ENCODE measurements at places on chromosomes 7 and 10.

DNA sequence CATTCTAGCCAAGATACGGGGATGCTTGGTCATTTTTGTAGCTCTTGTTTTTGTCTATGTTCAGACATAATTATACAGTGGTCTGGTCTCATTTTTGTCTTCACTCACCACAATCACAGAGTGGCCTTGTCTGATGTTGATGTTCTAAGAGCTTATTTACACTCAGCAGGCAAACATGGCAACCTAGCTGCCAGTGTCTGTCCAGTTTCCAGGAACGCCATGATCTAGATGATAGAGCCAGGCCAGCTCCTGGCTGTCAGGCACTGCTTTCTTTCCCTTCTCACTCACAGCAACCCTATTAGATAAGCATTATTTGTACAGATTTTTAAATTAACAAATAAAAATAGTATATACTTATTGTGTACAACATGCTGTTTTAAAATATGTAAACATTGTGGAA lies 98.6 kb upstream of the PHF14 start:
- DNase-seq, result no peak

- DNase-seq, result peak; percentile 39
These were observed 44.6 kb upstream of the RSBN1L start for GRCh38 chr7:77651575-77652162.

DNA sequence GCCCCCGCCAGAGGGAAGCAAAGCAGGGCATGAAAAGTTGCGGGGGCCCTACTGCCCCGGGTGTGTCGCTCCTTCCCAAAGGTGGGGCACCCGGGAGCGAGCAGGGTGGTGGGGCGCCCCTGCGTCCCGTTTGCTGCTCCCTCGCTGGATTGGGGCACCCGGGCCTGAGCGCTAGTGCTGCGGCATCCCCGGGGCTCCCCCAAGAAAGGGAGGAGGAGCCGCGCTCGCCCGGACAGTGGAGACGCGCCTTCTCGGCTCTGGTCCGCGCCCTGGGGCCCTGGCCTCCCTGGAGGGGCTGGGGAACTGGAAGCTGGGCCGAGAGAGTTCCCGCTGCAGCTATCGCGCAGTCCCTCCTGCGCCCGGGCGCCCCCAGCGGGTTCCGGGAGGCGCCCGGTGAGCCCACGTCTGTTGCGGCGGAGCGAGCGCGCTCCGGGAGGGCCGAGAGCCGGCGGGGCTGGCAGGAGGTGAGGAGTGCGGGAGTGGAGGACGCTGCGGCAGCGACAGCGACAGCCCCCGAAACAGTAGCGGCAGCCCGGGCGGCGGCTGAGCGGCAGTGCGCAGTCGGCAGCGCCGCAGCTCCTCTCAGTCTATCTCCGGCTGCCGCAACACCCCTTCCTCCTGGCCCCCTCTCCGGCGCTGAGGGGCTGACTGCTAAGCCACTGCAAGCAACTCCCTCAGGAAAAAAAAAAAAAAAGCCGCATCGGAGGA lies 504 bp upstream of the BMPER start:
- peak; percentile 73 for DNase-seq

DNA sequence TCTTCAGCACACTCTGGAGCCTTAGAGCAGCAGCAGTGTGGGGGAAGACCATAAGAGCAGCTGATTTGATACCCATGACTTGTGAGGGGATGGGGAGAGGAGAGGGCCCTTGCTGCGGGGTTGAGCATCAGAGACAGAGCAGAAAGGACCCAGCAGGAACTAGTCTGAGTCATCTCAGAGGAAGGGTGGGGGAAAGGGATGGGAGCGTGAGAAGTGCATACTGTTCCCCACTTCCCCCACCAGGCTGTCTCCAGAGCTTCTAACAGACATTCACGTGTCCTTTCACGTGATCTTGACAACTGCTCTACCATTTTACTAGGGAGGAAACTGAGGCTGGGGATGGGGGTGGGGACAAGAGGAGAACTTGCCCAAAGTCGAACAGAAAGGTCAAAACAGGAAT lies 38.7 kb downstream of the FAM241B start:
- DNase-seq, result no peak

GRCh38 chr10:27578316-27578715 lies 74.2 kb downstream of the RAB18 start:
- no peak for DNase-seq

DNA sequence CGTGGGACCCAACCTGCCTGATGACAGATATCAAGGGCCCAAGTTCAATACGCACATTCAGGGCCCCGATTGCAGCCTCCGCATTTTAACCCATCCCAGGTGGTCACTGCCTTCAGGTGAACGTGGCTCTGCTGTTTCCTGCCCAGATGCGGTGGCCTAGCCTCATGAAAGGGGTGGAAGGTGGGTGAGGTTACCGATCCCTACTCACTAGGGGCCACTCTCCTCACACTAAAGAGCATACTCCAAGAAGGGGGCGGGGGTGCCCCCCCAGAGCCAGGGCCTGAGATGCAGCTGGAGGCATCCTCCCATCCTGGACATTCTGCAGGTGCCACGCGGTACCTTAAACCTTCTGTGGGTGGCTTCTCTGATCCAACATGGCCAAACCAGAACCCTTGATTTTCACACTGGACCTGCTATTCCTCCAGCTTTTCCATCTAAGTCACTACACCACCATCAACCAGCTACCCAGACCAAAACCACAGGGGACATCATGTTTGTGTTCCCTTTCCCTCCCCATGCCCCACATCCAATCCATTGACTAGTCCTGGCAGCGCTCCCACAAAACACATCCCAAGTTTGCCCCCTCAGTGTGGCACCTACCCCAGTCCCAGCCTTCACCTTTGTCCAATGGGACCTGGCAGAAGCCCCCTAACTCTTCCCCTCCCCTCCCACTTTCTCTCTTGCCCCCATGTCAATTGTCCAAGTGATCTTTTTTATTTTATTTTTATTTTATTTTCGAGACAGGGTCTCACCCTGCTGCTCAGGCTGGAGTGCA lies 30.0 kb downstream of the PRLHR start:
- DNase-seq, result no peak

- DNase-seq, result peak; percentile 23
These were observed 40.9 kb upstream of the MTPN start for GRCh38 chr7:136018104-136018503.

- no peak for DNase-seq
These were observed 53.9 kb upstream of the SKAP2 start for GRCh38 chr7:26918241-26918640.

DNA sequence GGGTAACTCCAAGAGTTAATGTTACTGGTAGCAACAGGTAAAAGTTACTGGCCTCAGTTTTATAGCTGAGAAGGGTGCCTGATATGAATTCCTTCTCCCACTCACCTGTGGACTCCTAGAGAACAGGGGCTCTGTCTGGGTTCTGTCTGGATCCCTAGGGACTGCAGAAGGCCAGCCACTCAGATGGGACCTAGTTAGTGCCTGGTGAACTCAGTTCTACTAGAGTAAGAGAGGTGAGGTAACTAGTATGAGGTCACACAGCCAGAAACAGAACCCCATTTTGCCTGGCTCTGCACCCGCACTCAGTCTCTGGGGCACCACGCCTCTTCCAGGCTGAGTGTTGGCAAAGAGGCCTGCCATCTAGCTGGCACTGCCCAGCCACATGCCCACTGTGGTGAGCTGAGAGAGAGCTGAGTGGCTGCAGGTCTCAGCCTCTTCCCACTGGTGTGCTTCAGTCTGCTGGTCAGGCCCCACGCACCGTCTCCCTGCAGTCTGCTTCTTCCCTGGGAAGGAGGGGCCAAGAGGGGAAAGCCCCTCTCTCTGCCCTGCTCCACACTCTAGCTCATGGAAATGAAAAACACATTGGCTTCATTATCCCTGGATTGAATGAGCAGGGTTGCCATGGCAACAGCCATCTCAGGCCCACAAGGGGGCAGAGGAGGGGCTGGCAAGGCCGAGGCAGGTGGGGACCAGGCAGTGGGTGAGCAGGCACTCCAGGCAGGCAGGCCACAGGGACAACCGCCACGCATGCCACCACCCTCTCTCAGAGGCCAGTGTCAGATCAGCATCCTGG lies 110.6 kb downstream of the ZMIZ1 start:
- peak; percentile 73 for DNase-seq

DNA sequence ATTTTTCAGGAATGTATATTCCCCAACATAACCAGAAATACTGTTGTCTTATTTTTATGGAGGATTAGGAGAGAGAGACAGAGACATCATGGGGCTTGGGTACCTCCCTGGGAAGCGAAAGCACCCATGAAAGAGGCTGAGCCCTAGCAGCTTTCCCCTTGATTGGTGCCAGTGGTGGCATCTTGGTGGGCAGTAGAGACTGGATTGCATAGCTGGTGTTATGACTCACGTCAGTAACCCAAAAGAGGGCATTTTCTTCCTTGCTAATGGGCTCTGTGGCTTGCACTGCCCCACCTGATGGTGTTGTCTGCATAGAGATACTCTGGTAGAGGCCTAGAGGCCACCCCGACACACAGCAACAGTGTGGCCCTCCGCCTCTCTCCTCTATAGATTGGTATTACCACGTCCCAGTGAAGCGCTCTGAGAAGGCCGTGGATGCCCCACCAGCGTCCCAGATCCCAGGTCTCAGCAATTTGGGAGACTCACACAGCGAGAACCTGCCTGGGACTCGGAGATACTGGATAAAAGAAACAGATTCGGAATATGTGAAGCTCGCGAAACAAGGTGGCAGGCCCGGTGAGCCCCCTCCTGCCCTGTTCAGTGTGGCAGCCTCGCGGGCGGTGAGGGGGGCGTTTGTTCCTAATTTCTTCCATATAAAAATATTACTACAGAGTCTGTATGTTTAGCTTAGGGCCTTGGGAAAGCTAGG lies 5.8 kb downstream of the C7orf57 start:
- peak; percentile 1 for DNase-seq

DNA sequence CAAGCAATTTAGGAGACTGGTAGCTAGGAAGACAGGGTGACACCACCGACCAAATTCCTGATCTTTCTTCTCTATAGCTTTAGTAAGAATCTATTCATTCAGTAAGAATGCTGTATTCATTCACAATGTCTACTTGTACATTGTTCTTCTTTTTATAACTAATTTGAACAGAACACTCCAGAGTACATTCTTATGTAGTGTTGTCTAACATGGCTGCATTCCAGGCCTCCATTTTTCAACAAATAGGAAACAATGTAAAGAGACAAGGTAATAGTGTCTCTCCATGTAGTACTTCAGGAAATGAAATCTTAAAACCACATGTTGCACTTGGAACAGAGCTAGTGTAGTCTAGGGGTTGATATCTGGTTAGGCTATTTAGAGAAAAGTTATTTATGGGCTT lies 1.8 kb downstream of the VCL start:
- DNase-seq, result peak; percentile 86

- no peak for DNase-seq
These were observed 1.3 kb downstream of the EXOC6 start for GRCh38 chr10:92849576-92850090.

DNA sequence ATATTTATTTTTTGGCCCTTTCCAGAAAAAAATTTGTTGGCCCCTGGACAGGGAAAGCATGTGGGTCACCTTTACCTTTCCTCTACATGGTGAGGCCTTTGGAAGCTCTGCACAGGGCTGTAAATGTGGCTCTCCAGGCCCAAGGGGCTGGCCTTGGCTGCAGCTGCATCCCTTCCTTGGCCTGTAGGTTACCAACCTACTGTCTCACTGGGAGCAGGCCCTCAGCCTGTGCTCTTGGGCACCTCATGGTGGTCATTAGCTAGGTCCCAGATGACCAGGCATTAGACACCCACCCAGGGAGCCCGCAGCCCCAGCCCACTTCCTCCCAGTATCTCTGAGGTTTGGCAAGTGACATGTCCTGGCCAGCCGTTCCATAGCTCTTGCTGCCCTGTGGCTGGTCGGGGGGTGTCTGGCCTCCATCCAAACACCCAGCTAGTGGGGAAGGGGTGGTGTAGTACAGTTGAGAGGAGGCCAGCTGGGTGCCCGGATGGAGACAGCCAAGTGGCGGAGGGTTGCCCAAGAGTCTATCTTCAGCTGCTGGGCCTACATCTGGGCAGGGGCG lies 7.1 kb upstream of the CPA5 start:
- no peak for DNase-seq

DNA sequence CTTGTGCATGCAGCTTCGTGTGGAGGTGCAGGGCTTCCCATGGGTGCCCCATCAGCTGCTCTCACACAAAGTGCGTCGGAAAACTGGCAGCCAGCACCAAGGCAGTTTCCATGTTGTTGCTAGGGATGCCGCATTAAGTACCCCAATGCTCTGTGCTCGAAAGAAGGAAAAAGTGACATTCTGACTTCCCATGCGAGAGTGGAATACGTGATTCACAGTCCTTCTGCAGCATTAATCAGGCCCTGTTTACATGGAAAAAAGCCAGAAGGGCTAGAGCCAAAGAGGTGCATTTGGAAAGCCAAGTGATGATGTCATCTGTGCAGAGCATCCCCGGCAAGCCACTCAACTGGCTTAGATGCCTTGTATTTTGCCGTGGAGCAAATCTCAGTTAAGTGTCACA lies 258.3 kb downstream of the GATA3 start:
- peak; percentile 14 for DNase-seq

DNA sequence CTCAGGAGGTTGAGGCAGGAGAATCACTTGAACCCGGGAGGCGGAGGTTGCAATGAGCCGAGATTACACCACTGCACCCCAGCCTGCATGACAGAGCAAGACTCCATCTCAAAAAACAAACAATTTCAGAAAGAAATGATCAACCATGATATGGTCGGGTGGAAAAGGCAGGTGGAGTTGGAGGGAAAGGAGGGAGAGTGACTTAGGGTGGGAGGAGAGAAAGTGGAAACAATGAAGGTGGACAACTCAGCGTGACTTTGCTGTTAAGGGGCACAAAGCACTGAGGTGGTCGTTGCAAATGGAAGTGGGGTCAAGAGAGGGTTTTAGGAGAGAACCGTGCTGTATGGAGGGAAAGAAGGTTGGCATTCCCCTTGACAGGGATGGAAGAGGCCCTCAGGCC lies 30.0 kb upstream of the FXYD4 start:
- no peak for DNase-seq

GRCh38 chr10:59283456-59284091 lies 78.8 kb downstream of the FAM13C start:
- peak; percentile 66 for DNase-seq

DNA sequence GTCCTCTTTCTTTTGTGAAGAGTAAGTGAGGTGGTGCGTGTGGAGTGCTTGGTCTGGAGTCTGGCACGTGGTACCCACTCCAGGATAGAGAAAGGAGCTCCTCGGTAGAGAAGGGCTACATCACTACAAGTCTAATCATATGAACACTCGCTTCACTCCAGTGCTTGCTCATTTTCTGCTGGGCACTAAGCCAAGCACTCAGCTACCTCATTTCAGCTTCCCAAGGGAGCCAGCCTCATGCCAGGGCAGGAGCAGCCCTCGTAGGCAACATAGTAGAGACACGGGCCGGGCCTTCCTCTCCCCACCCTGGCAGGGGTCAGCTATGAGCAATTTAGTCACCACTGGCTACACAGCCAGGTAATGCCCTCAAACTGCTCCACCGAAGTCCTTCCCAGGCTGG lies 11.4 kb upstream of the HSPA12A start:
- no peak for DNase-seq

DNA sequence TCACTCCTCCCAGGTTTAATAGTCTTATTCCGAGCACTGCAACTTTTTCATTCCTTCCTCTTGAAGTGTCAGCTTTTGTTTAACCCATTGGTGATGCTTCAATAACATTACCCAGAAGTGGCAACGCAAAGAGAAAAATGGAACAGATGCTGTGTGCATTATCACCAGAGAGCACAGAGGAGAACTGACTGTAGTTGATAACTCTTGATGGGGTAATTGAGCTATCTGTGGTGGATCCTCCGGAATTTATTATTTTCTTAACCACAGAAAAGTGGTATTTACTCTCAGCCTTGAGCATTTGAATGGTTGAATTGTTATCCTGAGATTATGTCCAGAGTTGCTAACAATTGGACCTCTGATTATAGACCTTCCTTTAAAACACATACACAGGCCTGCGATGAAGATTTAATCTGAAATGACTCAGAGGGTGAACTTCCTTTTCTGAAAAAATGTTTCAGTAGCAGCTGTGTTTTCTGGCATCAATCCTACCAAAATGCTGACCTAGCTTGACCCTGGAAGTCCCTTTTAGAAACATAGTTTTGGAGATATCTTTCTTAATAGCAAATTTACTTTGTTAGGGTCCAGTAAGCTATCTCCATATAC lies 1584.4 kb upstream of the LRRTM3 start:
- peak; percentile 58 for DNase-seq
